ENCODE measurements at places on chromosomes 2 and 18. TPM values are rescaled to one million over a fixed set of nuclear protein-coding genes. Genes with fewer than 3 reads are reported as not detected.

The MOCOS gene
- total RNA-seq: 38.0 TPM

The RAB17 gene
- total RNA-seq: 24.2 TPM

The IMP4 gene
- 76.5 TPM for total RNA-seq

The PARD6G gene
- 26.4 TPM for total RNA-seq

The EGR4 gene
- not detected for total RNA-seq

The TEX44 gene
- not detected for total RNA-seq

The PJVK gene
- total RNA-seq: 5.8 TPM

The CRYGD gene
- not detected for total RNA-seq

The NAT8 gene
- total RNA-seq: not detected

The CIB4 gene
- total RNA-seq: not detected

The GKN1 gene
- total RNA-seq: not detected

The HOXD10 gene
- total RNA-seq: 4.4 TPM

- DNase-seq: no peak
These were observed 47.2 kb downstream of the USP34 start for GRCh38 chr2:61423714-61424113.

- DNase-seq: no peak
These were observed 228.6 kb downstream of the SETBP1 start for GRCh38 chr18:44909191-44909719.

GRCh38 chr2:113376253-113376912, 61.1 kb upstream of the ZNG1B start:
- DNase-seq: no peak

DNA sequence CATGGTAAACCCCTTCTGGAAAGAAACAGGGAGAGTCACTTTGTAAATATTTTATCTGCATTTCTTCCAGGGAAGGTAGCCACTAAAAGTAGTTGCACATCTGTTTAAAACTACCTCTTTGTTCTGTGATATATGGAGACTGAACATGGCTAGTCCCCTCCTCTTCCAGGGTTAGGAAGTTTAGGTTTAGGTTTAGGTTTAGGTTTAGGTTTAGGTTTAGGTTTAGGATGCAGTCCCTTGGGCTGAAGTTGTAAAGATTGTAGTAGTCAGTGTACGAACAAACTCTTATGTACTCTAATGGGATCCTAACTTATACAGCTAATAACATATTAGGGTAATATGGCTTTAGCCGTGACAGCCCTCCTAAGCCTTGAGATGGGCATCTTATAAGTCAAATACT, 880.2 kb upstream of the TMEFF2 start:
- DNase-seq: no peak

GRCh38 chr2:119495948-119496347, 28.3 kb downstream of the SCTR start:
- no peak for DNase-seq

GRCh38 chr2:134739236-134739878, 20.6 kb upstream of the TMEM163 start:
- no peak for DNase-seq

GRCh38 chr18:74976331-74976909, 232.5 kb downstream of the PTGR3 start:
- DNase-seq: no peak

DNA sequence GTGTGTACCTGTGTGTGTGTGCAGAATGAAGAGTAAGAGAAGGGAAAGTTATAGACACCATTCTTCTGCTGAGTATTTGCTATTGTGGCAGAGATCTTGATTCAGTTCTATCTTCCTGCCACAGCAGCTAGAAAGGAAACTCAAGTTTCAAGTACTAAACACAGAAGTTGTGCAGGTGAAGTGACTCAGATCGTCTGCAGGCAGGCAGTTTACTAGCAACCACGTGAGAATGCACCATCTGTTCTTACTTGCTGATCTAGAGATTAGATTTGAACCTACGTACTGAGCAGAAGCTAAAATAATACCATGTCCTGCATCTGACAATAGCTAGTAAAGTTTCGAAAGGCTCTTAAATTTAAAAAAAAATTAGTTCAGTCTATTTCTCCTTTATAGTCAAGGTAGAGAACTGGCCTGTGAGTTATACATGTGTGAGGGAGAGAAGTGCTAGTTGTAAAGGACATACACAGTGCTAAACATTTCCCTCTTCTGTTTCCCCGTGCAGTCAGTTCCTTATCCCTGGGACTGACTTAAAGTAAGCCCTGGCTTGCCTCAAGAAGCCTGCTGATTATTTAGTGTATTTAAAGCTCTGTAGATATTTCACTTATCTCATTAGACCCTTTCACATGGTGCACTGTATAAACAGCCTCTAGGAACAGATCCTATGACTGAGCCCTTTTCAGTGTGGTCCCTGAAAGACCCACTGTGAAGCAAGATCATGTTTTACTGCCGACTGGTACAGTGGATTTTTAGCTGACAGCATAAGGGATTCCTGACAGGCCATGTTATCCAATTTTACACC, 45.0 kb downstream of the SLC38A11 start:
- DNase-seq: no peak

GRCh38 chr2:240308111-240308651, 127.3 kb upstream of the GPC1 start:
- DNase-seq: no peak

GRCh38 chr2:133710613-133711012, 142.3 kb upstream of the NCKAP5 start:
- DNase-seq: no peak

- no peak for DNase-seq
These were observed 67.2 kb upstream of the LRPPRC start for GRCh38 chr2:44063033-44063432.

DNA sequence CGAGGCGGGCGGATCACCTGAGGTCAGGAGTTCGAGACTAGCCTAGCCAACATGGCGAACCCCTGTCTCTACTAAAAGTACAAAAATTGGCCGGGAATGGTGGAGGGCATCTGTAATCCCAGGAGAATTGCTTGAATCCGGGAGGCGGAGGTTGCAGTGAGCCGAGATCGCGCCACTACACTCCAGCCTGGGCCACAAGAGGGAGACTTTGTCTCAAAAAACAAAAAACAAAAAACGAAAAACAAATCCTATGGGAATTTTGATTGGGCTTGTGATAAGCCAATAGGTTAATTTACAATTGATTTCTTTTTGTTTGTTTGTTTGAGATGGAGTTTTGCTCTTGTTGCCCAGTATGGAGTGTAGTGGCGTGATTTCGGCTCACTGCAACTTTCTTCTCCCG, 24.2 kb upstream of the TOGARAM2 start:
- no peak for DNase-seq

DNA sequence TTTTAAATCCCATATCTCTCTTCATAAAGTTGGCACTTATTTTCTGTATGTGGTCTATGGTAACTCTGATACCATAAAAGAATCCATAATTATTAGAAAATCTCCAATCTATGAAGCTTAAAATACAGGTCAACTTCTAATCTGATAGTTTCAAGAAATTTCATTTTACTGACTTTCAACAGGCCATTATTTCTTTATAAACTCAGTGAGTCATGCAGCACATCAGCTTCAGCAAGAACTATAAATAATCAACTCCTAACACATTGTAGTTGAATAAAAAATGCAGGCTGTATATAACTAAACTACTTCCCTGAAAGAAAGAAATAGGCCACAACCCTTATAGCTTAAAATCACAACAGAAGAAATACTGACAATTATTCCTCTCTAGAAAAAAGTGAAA, 204.3 kb upstream of the CCDC150 start:
- no peak for DNase-seq

DNA sequence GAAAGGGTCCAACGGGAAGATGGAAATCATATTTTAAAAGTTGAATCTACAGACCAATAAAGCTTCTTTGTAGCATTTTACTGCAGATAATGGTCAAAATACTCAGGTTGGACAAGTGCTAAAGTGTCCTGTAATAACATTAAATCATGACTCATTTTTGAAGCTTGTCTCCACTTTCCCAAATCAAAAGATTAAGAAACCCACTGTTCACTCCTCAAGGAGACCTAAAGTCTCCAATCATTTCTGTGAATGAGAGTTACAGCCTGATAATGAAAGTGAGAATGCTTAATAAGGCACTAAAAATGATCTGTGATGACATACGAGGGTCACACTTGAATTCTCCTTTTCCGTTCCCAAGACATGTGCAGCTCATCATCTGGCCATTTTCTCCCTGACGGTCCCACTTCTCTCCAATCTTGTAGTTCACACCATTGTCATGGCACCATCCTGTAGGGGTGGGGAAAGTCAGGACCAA, 53.4 kb downstream of the ATIC start:
- DNase-seq: no peak

DNA sequence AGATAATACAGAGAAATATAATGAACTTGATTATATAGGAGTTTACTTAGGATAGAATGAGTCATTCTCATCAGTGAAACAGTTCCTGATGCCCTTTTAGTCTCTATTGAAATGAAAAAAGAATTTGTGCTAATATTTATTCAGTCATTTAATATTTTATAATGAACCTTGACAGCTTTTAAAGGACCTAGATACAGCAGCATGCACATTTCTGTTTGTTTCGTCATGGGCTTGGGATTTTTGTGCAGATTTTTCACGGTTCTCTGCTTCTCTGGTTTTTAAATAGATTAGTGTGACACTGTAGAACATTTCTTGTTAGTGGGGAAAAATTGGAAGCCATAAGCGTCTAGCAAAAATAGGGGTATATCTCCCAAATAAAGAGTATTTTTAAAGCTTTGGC, 60.7 kb downstream of the NABP1 start:
- DNase-seq: no peak

All from ureter (tissue), 1 donor.